ENCODE measurements at places on chromosomes 7 and 10.

GRCh38 chr7:76296743-76297740 lies 5.4 kb upstream of the HSPB1 start:
- DNase-seq = no peak

- DNase-seq = no peak
Measured at GRCh38 chr10:102555781-102556328, 52.1 kb downstream of the SUFU start.

DNA sequence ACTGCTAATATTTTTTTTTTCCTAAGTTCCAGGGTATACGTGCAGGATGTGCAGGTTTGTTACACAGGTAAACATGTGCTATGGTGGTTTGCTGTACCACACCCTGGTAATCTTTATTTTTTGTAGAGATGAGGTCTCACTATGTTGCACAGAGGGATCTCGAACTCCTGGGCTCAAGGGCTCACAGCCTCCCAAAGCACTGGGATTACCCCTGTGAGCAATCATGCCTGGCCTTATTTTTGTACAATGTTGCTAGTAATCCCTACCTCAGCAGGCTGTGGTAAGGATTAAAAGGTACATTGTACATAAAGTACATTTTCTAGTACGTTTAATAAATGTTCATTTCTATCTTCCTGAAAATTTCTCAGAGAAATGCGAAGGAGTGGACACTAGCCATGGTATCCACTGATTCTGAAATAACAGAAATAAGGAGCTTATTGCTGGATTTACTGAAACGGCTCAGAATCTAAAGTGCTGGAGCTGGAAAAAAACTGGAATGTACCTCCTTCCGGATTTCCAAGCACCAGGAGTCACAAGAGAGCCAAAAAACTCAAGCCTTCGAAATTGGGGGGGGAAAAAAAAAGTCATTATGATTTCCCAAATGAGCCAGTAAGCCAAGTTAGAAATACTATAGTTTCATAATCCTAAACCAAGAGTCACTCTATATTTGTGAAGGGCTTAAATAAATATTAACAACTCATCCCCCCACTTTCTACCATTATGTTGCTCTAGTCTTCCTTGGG lies 69.6 kb downstream of the NT5C2 start:
- no peak for DNase-seq

GRCh38 chr10:74507951-74508350 lies 318.4 kb upstream of the KAT6B start:
- no peak for DNase-seq

DNA sequence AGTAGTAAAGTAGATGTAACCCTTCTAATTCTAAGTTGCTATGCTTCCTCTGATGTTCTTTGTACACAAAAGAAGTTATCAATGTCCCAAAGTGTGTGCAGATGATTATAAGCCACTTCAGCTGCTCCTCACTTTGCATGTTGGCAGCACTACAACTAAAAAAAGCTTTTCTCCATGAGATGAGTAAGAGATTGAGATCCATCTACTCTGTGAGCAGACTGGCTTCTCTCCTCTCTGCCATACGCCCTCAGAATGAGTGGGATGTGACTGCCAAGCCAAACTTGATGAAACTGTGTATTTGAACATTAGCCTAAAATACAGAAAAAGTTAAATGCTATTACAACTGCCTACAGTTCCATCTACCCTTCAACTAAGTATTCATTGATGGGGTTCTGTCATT lies 102.9 kb upstream of the ETV1 start:
- DNase-seq = no peak

DNA sequence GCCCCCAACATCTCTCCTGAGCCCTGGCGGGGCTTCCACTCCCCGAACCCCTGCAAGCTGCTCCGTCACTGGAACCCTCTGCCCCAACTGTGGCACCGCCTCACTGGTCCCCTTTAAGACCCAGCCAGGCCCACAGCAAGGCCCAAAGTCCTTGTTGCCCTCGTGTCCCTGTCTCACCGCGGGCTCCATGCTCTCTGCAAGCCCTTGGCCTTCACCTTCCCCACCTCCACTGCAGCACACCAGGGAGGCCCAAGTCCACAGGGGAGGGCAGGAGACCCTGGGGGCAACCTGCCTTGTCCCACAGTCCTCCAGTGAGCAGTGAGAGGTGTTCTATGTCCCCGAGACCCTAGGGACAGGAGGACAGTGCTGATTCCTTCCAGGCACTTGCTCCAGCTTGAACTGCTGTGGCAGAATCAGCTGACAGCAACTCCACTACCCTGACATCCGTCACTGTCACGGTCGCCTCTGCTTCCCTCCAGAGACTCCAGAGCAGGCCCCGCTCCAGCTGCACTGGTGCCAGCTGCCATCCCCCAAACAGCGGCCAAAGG lies 105.3 kb downstream of the CYTH3 start:
- DNase-seq = no peak

- no peak for DNase-seq
Measured at GRCh38 chr10:44978570-44979280, at the start of gene DEPP1. TSS of gene DEPP1 (minus strand) at chr10:44978809. CDS start at chr10:44978030, 779 bp downstream.

GRCh38 chr7:101108330-101108857 lies 18.5 kb upstream of the SERPINE1 start:
- no peak for DNase-seq

GRCh38 chr10:132914732-132915131 lies 27.6 kb downstream of the CFAP46 start:
- no peak for DNase-seq

DNA sequence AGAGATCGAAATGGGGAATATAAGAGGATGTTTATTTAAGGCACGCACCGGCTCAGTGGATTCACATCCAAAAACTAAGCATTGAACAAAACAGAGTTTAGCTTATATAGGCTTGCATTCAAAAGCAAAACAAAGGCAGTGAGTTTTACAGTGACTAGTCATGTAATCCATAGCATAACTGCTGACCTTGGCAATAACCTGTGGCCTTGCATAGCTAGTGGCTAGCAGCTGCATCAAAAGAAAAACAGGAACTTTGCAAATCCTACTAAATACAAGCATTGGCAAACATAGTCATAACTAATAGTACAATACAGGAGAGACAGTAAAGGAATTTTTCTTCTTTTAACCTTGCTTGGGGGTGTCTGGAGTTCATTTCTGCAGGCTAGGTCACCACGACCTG lies 9.7 kb upstream of the ZNF485 start:
- no peak for DNase-seq

DNA sequence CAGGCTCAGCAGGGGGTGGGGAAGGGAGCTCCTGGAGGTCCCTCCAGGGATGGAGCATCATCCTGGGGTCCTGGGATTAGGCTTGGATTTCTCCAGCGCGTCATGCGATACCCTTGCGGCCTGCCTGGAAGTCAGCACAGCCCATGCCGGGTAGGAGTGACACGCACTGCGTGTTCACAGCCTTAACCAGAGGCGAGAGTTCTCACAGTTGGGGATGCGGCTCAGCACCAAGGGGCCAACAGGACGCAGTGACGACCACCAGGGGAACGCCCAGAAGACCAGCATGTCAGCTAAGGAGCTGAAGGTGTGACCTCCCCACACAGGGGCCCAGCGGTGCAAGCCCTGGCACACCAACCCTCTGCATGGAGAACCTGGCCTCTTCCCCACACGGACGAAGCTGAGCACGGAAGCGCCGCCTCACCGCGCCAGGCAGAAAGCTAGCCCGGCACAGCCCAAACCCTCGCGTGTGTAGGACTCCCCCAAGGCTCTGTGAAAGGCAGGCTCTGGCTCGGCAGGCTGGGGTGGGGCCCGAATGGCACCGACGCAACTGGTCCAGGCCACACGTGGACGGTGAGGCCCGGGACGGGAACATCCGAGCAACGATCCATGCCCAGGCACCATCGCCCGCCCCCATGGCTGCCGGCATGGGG lies 198.6 kb downstream of the ELFN1 start:
- no peak for DNase-seq

- no peak for DNase-seq
Measured at GRCh38 chr7:103142494-103142893, 6.4 kb downstream of the NAPEPLD start.

- DNase-seq = peak; percentile 44
Measured at GRCh38 chr10:30002426-30003266, 56.7 kb downstream of the JCAD start.

Data from activated T-cell treated with anti-CD3 and anti-CD28 coated beads for 1 hour (primary cell).